ENCODE measurements at places on chromosomes 3 and 15.

DNA sequence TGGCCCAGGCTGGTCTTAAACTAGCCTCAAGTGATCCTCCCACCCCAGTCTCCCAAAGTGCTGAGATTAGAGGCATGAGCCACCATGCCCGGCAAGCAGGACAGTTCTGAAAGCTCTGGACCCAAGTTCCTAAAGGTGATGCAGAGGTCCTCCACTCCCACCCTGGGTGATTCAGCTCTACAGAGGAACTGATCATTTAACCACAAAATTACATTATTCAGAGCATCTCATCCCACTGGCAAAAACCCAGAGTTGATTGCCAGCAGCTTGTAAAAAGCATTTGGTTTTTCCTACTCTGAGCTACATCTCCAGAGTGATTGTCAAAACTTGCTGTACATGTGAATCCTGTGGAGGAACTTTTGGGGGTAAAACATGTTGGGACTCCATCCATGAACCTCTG, 60.2 kb downstream of the SLTM start:
- no peak for DNase-seq

DNA sequence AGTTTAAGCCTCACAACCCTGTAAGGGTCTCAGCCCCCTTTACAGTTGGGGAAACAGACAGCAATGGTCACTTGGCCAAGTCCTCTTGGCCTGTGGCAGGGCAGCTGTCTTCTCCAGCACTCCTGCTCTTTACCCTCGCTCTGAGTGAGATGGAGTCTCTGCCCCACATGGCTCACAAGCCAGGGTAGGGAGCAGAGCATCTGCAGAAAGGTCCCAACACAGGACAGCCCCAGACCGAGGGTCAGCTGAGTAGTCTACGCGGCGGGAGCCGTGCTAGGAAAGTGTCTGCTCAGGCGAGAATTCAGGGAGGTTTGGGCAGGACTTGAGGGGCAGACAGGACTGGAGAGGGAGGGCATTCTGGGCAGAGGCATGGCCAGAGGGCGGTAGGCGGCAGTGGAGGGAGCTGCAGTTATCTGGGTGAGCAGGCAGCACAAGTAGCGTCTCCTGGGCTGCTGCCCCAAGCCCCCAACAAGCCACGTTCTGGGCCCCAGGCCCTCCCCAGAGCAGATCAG, 18.3 kb upstream of the LAMP3 start:
- no peak for DNase-seq

DNA sequence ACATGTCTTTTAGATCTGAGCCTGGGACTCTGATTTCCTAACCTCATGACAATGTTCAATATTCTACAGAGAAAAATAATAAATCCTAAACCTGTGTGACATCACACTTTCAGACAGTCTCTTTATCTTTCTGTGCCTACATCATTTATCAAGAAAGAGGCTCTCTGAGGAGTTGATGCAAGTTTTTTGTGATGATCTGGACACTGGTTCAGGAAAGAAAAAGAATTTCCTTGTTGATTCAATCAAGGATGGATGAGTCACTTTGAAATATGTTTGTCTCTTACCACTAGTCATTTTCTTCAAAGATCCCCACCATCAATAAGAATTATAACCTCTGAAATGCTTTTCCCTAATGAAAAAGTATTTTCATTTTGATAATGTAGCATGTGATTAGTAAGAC, 404.6 kb downstream of the WDR72 start:
- DNase-seq, result no peak

- no peak for DNase-seq
These were observed 3.8 kb upstream of the CEMIP start for GRCh38 chr15:80775338-80775737.

- no peak for DNase-seq
These were observed 22.2 kb upstream of the CMTM8 start for GRCh38 chr3:32216172-32216783.

- no peak for DNase-seq
These were observed 270.0 kb downstream of the TBL1XR1 start for GRCh38 chr3:176927280-176927679.

DNA sequence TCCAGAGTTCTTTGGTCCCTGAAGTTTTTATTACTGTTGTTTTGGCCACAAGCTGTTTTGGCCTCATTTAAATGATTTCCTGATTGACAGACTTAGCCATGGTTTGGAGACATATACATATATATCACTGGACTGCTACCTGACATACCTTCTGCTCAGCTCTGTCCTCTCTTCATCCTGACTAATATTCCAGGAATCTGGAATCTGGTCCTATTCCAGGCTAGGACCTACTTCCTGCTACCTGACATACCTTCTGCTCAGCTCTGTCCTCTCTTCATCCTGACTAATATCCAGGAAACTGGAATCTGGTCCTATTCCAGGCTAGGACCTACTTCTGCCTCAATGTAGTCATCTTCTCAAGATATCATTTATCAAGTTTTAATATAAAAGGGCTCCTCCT, 724.4 kb upstream of the ROBO1 start:
- no peak for DNase-seq

Measured in islet precursor cell (in vitro differentiated cells).